Stimulated activated CD8-positive, alpha-beta memory T cell treated with anti-CD3 and anti-CD28 coated beads, Interleukin-7, amount 100 ng/mL, for 1 hour (primary cell): ENCODE measurements at places on chromosomes 4 and X.

- no peak for DNase-seq
These were observed 57.4 kb upstream of the CLCN4 start for GRCh38 chrX:10099411-10099810.

DNA sequence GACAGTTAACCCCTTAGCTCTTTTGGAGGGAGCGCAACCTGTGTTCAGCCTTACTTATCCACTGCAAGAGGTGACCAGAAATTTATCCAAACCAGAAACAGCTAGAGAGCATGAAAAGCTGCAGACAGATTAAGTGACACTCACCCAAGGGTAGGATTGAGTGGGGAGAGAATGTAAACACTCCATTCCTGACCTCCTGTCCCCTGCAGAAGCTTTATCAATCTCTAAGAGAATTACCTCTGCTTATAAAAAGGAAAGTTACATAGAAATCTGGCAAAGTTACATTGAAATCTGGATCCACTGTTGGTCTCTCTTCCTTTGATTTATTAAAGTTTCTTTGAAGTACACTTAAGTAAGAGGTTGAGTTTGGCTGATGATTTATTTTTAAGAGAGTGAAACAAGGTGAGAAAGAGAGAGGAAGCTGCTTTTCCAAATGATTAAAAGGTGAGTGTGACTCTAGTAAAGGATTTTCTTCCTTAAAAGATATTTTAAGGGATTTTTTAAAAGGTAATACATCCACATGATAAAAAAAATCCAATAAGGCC, 112.3 kb downstream of the ANAPC4 start:
- DNase-seq: no peak

DNA sequence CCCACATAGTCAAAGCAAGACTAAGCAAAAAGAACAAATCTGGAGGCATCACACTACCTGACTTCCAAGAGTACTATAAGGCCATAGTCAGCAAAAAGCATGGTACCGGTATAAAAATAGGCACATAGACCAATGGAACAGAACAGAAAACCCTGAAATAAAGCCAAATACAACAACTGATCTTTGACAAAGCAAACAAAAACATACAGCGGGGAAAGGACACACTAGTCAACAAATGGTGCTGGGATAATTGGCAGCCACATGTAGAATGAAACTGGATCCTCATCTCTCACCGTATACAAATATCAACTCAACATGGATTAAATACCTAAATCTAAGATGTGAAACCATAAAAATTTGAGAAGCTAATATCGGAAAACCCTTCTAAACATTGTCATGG, 819.3 kb upstream of the FRG1 start:
- no peak for DNase-seq

- no peak for DNase-seq
These were observed 23.8 kb downstream of the CDKL5 start for GRCh38 chrX:18449236-18449635.

DNA sequence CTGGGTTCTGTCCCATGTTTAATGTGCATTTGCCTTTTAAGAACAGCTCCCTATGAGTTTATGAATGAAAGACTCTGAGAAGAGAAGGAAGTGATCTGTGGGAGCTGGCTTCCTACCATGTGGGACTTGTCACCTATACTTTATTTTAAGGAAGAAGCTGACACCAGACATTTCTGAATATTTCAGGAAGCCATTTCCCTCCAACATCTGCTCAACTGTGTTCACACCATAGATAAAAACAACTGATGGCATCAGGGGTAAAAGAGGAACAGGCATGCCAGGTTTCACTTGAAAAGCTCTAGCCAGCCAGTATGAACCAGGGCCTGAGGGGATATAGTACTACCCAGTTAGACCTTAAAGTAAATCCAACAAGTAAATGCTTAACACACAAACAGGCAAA, 116.0 kb downstream of the COL4A6 start:
- no peak for DNase-seq

GRCh38 chr4:61555789-61556188, 355.7 kb downstream of the ADGRL3 start:
- no peak for DNase-seq

DNA sequence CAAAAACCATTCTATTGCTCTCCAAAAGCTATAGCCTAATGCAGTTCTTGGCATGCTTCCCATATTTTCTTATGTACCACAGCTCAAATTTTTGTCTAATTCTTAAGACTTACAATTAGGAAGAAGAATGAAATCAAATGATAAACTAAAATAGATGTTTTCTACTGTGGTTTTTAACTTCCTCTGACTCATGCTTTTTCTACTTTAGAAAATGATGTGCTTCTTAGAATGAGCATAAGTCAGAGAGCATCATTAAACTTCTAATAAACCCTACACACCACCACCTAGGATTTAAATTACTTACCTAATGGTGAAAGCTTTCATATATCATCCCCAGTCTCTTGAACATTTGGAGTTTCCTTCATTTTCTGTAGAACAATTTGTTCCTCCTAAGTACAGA, 217.0 kb upstream of the NDST3 start:
- no peak for DNase-seq

DNA sequence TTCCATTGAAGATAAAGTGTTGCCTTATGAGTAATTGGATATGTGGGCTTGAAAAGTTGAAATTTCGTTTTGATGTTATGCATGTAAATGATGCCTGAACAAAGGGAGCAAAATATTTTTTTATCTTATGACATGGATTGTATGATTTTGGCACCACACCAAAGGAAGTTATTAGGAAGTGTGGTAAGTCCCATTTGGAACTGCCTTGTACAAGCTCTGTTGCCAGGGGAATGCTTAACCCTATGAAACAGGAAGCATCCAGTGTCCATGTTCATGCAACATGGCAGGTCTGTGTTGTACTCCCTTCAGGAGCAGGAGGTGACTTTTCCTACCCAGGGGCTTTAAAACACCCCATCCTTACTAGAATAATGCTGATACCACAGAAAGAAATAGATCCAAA, 13.2 kb downstream of the SMPX start:
- DNase-seq: no peak

DNA sequence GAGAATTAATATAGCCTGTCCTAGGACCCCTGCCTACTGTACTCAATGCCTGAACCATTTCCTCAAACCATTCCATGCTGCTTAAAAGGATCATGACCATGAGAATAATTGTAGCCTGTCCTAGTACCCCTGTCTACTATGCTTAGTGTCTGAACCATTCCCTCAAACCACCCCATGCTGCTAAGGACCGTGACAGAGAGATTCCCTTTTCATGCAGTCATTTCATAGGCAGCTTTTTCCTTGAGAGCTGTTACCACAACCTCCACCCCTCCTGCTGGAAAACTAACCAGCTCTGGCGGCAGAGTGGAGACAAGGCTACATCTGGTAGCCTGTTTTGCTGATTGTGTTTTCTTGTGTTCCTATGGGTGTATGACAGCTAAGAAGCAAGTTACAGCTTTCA, 174.9 kb upstream of the SMARCAD1 start:
- DNase-seq: no peak

GRCh38 chrX:37776283-37776986, 3.4 kb upstream of the CYBB start:
- DNase-seq: no peak

- no peak for DNase-seq
These were observed 290.1 kb upstream of the PCDH7 start for GRCh38 chr4:30429813-30430761.

- no peak for DNase-seq
These were observed 26.0 kb upstream of the NUP54 start for GRCh38 chr4:76174216-76174615.

DNA sequence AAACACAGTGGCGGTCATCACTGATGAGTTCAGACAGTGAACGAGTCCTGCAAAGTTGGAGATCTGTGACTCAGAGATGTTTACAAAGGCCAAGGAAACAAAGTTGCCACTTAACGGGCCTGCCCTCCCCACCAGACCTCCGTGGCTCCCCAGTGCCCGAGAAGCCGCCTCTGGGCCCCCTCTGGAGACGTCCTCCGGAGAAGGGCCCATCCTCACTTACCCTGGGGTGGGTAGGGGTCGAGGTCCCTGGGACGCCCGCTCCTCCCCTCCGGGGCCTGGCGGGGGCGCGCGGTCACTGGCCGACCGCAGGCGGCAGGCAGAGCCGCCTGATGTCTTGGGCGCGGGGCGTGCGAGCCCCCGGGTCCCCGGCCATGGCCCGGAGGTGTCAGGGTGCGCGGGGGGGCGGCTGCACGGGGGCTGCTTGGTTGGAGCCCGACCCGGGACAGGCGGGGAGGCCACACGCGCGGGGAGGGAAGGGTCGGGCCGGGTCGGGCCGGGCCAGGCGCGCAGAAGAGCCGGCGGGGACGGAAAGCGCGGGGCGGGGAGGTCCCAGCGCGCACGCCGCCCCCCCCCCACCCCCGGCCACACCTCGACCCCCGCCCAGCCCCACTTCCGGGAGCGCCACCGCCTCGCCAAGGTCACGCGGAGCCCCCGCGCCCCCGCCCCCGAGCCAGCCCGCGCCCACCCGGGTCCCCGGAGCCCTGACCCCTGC, 529 bp downstream of the DHRSX start:
- DNase-seq: no peak

- no peak for DNase-seq
These were observed 24.3 kb upstream of the MAOA start for GRCh38 chrX:43631841-43632240.

GRCh38 chrX:38982370-38982769, 181.1 kb downstream of the MID1IP1 start:
- no peak for DNase-seq

DNA sequence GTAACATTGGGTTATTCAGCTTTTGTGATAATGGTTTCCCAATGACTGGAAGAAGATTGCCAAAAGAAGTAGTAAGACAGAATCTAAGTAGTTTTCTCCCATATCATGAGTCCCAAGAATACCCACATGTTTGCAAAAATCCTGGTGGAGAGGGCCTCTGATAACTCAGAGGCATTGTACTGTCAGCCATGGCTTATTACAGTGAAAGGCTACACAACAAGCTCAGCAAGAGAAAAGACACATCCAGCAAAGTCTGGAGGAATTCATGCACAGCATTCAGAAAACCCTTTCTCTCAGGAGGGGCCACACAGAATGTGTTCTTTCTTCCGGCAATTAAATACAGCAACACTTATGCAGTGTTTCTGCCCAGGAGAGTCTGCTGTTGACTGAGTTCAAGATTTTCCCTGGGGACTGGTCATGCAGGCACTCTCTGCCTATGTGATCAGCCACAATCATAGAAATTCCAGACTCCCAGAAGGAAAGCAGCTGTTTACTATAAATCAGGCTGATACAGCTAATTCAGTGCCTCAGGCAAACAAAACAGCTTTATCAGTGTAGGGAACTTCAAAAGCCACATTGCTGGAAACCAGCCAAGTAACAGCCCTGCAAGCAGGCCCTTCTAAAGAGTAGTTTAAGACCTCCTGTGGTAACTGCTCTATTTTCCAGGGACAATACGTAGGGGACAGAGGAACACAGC, 937.1 kb downstream of the CCSER1 start:
- no peak for DNase-seq

- DNase-seq: no peak
These were observed 126.2 kb downstream of the PALLD start for GRCh38 chr4:168623011-168623410.

DNA sequence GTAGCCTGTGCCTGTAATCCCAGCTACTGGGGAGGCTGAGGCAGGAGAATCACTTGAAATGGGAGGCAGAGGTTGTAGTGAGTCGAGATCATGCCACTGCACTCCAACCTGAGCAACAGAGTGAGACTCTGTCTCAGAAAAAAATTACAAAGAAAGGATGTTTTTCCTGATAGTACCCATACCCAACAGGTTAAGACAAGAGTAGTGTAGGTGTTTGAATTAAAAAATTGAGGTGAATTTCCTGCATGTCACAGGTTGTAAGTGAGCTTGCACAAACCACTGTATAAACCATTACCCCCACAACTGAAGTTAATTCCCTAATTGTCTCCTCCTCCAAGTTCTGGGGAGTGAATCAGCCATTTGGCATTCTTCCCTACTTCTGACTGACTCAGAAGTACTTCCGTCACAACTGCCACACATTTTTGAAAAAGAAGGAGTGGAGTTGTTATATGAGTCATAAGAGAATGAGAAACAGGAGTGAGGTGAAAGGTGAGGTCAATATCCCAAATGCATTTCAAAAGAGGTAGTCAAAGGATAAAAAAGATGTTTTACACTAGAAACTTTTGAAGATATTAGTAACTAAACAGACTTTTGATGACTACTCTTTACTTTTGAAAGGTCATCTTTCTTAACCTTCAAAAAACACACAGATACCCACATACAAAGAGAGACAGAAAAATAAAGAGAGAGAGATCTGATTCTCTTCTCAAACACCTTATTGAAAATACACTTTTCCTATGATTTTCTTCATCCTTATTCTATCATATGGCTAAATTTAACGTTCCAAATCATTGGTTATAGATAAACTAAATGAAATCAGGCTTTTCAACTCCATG, 134.5 kb downstream of the BTC start:
- no peak for DNase-seq

- DNase-seq: no peak
These were observed 7.4 kb downstream of the PCDH18 start for GRCh38 chr4:137524725-137525369.

GRCh38 chrX:134821370-134821769, 163.1 kb upstream of the PLAC1 start:
- DNase-seq: no peak

DNA sequence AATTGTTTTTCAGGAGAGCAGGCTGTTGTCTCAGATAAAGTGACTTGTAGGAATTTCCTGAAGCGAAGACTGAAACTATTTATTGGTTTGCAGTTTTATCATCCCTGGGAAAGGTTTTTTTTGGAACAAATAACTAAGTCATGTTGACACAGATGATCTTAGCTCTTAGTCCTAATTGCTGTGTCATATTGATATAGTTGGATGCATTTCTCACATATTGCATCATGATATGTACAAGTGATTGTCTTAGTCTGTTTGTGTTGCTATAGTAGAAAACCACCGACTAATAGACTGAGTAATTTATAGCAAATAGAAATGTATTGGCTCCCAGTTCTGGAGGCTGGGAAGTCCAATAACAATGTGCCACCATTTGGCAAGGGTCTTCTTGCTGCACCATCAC, 397.5 kb upstream of the PPP1R2C start:
- no peak for DNase-seq

DNA sequence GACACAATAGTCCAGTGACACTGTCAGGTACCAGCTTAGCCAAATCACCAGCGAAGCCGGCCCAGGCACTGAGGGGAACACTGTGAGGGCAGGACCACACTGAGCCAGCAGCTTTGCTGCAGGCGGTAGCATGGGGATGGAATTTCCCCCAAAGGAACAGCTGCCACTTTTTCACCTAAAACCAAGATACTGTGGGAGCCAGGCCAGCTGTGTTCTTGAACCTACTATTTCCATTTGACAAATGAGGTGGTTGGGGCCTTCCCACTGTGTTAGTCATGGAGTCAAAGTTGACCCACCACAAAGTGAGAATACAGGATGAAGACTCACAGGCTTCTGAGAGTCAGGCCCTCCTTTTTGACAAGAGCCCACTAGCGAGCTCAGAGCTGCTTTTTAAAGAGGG, 70.7 kb upstream of the SH3RF1 start:
- no peak for DNase-seq

DNA sequence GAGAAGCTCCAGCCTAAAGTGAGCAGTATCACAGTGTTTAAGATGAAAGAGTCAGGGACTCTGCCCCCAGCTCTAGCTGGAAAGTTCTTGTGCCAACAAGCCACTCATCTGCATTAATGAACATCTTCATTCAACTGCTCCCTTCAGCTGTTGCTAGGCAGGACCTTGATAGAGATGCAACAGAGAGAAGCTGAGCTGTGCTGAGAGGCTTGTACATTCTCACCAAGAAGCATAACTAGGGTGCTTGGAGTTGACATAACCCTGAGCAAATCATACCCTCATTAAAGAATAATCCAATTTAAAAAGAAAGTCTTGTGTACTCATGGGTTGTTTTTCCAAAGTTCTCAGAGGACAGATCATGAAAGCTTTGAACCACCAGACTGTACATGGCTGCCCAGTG, 63.2 kb downstream of the ATXN3L start:
- no peak for DNase-seq

GRCh38 chr4:34196375-34196774, 2047.9 kb downstream of the ARAP2 start:
- no peak for DNase-seq
